ENCODE measurements at places on chromosomes 6 and 20. TPM values are rescaled to one million over a fixed set of nuclear protein-coding genes. Genes with fewer than 3 reads are reported as not detected.

The RBM39 gene
- 358 TPM for total RNA-seq

DNA sequence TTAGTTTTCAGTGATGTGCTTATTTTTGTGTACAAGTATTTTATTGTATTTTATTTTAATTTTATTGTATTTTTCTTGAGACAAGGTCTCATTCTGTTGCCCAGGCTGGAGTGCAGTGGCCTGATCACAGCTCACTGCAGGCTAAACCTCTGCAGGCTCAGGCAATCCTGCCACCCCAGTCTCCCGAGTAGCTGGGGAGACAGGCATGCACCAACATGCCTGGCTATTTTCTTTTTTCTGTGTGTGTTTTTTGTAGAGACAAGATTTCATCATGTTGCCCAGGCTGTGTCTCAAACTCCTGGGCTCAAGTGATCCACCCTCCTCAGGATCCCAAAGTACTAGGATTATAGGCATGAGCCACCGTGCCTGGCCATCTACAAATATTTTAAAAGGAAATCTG lies 146.3 kb downstream of the MANEA start:
- H3K27me3 ChIP-seq: no peaks in the 10 kb centered on the region
- DNase-seq: no peak

The DAAM2 gene
- not detected for total RNA-seq

The MUC21 gene
- total RNA-seq: not detected

- no peaks in the 10 kb centered on the region for H3K4me1 ChIP-seq
- H3K27me3 ChIP-seq: peaks cover 51% of the 10 kb centered on the region
- DNase-seq: no peak
These were observed 577 bp upstream of the SLC24A3 start for GRCh38 chr20:19211661-19212468.

- no peak overlapping the region for H3K27ac ChIP-seq
- H3K27me3 ChIP-seq: no peaks in the 10 kb centered on the region
- no peaks in the 10 kb centered on the region for H3K4me1 ChIP-seq
- H3K36me3 ChIP-seq: peaks cover 2% of the 10 kb centered on the region
These were observed 67.7 kb downstream of the PHACTR2 start for GRCh38 chr6:143745166-143746133.

GRCh38 chr20:52493171-52493721 lies 301.7 kb upstream of the ZFP64 start:
- no peak overlapping the region for H3K4me3 ChIP-seq
- H3K36me3 ChIP-seq: no peaks in the 10 kb centered on the region
- peaks cover 15% of the 10 kb centered on the region for H3K4me1 ChIP-seq
- H3K27me3 ChIP-seq: peaks cover 11% of the 10 kb centered on the region

DNA sequence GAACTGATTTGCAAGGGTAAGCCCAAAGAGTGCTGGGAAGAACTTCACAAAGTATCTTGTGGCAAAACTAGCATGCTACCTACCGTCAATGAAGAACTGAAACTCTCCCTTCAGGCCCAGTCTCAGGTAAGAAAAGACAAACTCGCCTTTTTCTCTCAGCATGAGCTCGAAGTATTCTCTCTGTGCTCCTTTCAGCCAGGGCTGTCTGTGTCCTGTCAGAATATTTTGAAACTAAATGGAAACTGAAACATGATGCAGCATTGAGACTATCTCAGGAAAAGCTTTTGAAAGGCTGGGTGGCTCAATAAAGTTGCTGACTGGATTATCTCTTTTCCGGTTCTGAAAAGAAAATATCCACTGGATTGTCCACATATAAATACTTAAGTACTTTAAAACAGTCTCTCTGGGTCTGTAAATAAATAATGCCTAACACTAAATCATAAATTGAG lies 696 bp downstream of the CALHM5 start:
- H3K36me3 ChIP-seq: no peaks in the 10 kb centered on the region
- no peaks in the 10 kb centered on the region for H3K4me1 ChIP-seq
- H3K27ac ChIP-seq: no peak overlapping the region
- H3K27me3 ChIP-seq: peaks cover 18% of the 10 kb centered on the region

The FOXF2 gene
- not detected for total RNA-seq

- H3K36me3 ChIP-seq: no peaks in the 10 kb centered on the region
- no peaks in the 10 kb centered on the region for H3K27me3 ChIP-seq
- no peaks in the 10 kb centered on the region for H3K4me1 ChIP-seq
- no peak overlapping the region for H3K4me3 ChIP-seq
These were observed 170.9 kb downstream of the UBE3D start for GRCh38 chr6:82894653-82895259.

DNA sequence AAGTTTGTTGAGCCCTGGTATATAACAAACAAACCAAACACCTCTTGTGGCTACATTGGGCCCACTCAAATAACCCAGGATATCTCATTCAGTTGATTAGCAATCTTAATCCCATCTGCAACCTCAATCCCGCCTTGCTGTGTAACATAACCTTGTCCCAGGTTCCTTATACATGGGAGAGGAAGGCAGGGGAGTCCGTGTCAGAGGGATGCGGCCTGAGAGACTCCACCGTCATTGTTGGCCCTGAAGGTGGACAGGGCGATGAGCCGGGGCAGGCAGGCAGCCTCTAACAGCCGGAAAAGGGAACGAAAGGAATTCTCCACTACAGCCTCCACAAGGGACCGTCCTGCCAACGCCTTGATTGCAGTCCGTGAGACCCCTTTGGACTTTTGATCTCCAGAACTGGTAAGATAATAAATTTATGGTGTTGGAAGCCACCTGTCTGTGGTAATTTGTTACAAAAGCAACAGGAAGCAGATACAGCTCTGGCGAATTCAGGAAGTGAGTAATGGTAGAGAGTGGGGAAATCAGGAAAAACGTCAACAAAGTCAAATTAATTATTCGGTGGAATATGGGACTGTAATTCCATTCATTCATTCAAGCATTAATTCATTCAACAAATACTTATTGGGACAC lies 124.5 kb upstream of the SALL4 start:
- no peak for DNase-seq
- H3K4me3 ChIP-seq: no peak overlapping the region
- H3K4me1 ChIP-seq: no peaks in the 10 kb centered on the region
- H3K36me3 ChIP-seq: no peaks in the 10 kb centered on the region
- no peak overlapping the region for H3K27ac ChIP-seq

The PRL gene
- total RNA-seq: not detected

DNA sequence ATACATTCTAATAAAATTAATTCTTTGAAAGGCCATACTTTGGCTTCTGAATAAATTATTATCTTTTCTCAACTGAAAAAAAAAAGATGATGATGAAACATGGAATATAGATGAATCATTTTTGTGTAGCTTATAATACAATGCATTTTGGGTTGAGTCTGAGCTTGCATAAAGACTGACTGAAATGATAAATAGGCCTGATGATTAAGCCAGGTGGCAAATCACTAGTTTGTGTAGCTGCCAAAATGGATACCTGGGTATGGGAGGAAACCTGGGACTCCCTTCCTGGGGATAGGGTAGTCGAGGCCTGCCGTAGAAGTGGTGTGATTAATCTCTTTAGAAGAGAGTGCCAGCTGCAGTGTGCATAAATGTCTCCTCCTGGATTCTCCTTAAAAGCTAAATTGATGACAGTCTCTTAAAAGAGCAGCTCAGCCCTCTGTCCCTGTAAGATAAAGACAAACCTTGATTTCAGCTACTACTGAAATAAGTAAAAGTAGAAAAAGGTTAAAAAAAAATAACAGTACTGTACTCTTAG lies 275.1 kb downstream of the GRIK2 start:
- no peaks in the 10 kb centered on the region for H3K4me1 ChIP-seq
- H3K36me3 ChIP-seq: no peaks in the 10 kb centered on the region
- H3K4me3 ChIP-seq: no peak overlapping the region
- no peak overlapping the region for H3K27ac ChIP-seq
